ENCODE measurements at places on chromosomes 1 and 21. TPM values are rescaled to one million over a fixed set of nuclear protein-coding genes. Genes with fewer than 3 reads are reported as not detected.

Gene TNFSF4
- 0.57 TPM for total RNA-seq

- no peak for DNase-seq
Observed at GRCh38 chr1:42109600-42109999, 43.6 kb upstream of the GUCA2B start.

DNA sequence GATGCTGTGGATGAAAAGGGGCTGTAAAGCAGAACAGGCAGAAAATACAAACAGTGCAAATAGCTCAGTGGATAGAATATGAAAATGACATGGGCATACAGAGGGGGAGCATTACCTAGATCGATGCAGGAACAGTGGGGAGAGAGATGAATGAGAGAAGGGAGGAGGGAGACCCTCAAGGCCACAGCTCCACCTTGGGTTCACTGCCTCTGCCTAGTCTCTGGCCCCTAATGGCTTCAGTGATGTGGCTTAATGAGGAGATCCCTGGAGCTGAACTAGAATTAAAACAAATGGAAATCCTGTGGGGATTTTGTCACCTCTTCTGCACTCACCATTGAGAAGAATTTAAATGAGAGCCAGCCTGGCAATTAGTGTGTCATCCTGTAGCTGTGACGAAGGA, 165.0 kb downstream of the TNR start:
- DNase-seq: no peak

Gene PNRC2
- total RNA-seq: 189 TPM

GRCh38 chr1:211601982-211602670, 23.2 kb upstream of the SLC30A1 start:
- no peak for DNase-seq

GRCh38 chr21:16842696-16843035, 670.2 kb upstream of the CXADR start:
- DNase-seq: no peak

All from neural crest cell (in vitro differentiated cells).